ENCODE measurements at places on chromosomes 2 and 18.

- no peak for DNase-seq
Measured at GRCh38 chr18:36194600-36195315, 7.5 kb downstream of the MOCOS start.

DNA sequence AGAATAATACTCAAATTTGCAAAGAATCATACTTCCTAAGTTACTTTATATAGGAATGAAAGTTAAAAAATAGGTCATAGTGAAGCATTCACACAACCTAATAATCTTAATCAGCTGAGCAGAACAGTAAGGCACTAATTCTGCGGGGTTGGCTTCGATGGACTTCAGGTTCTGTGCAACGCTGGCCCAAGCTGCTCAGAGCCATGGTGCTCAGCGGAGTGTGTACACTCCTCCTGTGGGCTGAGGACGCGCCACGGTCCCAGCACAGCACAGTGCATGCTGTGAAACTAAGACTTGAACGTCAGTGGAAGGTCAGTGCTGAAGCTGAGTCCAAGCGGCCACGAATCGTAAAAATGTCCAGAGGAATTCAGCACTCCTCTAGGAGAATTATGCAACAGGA, 66.7 kb downstream of the MYT1L start:
- no peak for DNase-seq

- DNase-seq: peak; percentile 80
Measured at GRCh38 chr2:241354668-241355658, 1.1 kb upstream of the FARP2 start.

- DNase-seq: no peak
Measured at GRCh38 chr2:98828793-98829371, 98.0 kb upstream of the MGAT4A start.

DNA sequence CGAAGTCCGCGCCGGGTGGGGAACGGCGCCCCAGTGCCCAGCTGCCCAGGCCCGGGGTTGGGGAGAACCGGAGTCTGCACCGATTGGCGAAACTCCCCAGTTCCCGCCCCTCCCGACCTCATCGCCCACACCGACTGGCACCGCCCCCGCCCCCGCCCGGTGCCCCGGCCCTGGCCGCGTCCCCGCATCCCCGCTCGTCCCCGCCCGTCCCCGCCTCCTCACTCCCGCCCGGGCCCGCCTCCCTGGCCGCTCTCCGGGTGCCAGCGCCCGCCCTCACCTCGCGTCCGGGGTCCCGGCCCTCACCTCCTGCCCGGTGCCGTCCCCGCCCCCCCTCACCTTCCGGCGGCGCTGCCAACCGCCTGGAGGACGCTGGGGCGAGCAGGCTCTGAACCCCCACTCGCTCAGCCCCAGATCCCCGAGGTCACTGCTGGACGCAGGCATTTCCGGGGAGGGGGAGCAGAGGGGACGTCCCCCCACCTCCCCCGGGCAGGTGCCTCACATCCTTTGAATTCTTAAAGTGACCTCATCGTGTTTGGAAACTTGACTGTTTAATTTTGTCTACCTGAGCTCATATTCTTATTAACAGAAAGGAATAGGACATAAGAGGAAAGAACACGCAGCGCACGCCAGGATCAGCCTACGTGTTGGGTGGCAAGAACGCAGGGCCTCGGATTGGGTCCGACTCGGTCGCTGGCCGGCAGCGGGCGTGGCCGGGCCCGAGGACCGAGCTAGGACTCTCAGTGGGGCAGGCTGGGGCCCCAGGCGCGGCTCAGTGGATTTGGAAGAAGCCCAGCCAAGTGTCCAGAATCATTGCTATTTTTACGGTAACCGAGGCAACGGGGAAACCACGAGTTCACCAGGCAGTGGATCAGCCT, at the start of gene FAM110C:
TSS of gene FAM110C (minus strand) at position 35 of the 875 bp plus-strand sequence. CDS start 120 bp downstream, outside the sequence.
- DNase-seq: peak; percentile 21

- no peak for DNase-seq
Measured at GRCh38 chr2:8061219-8061618, 620.6 kb upstream of the ID2 start.

- no peak for DNase-seq
Measured at GRCh38 chr2:188303363-188304031, 11.8 kb downstream of the GULP1 start.

DNA sequence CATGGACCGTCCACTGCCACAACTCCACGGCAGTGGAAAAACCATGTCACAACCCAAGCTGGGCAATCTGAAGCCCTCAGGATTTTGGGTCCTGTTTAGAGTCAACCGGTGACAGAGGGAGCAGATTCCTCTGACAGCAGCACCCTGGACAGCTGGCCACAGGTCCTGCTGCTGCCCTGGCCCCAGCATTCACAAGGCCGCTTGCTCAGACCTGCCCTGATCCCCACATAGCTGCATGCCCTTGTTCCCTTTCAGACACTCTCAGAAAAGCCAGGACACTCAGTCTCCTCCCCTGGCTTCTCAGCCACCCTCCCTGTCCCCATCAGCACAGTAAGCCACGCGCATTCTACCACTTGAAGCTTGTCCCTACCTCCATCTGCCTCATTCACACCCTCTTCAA, 1.6 kb downstream of the COPS9 start:
- DNase-seq: no peak

- no peak for DNase-seq
Measured at GRCh38 chr2:68391099-68391498, 26.0 kb downstream of the PLEK start.

DNA sequence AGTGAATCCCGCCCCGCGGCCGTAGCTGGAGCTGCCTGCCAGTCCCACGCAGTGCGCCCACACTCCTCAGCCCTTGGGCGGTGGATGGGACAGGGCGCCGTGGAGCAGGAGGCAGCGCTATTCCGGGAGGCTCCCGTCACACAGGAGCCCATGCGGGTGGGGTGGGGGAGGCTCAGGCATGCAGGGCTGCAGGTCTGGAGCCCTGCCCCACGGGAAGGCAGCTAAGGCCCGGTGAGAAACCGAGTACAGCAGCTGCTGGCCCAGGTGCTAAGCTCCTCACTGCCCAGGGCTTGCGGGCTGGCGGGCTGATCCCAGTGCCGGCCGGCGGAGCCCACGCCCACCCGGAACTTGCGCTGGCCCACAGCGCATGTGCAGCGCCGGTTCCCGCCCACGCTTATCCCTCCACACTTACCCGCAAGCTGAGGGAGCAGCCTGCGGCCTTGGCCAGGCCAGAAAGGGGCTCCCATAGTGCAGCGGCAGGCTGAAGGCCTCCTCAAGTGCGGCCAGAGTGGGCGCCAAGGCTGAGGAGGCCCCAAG, 1152.8 kb upstream of the CELF4 start:
- DNase-seq: no peak

- no peak for DNase-seq
Measured at GRCh38 chr2:219739866-219740440, 112.5 kb downstream of the SLC4A3 start.

GRCh38 chr18:41338341-41338740, 616.7 kb upstream of the PIK3C3 start:
- DNase-seq: no peak
